CD14-positive monocyte (primary cell): ENCODE measurements at places on chromosomes 5 and 9.

DNA sequence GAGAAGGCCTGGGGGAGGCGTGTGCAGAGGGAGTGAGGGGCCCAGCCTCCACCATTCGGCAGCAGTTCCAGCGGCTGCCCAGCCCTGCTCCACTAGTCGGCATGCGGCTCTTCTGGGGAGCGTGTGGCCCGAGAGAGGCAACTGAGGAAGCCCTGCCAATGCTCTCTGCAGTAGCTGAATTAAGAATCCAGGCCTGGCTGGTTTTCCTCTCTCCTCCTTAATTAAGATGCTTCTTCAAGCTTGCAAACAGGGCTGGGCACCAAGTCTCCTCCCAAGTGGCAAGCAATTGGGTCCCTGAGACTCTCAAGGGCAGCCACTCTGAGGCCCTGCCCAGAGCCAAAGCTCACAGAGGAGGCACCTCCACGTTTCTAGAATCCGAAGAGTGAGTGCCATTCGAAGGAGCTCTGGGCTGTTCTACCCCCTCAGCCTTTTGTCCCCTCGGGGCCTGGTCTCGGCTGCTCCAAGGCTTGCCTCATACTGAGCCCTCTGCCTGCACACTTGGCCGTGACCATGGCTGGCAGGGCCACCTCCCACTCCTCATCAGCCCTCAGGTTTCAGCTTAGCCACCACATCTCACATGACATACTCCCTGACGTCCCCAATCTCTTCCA is 75.4 kb upstream of the LRRTM2 start:
- DNase-seq = no peak

- no peak for DNase-seq
These were observed 50.7 kb upstream of the CAMK4 start for GRCh38 chr5:111173476-111173875.

DNA sequence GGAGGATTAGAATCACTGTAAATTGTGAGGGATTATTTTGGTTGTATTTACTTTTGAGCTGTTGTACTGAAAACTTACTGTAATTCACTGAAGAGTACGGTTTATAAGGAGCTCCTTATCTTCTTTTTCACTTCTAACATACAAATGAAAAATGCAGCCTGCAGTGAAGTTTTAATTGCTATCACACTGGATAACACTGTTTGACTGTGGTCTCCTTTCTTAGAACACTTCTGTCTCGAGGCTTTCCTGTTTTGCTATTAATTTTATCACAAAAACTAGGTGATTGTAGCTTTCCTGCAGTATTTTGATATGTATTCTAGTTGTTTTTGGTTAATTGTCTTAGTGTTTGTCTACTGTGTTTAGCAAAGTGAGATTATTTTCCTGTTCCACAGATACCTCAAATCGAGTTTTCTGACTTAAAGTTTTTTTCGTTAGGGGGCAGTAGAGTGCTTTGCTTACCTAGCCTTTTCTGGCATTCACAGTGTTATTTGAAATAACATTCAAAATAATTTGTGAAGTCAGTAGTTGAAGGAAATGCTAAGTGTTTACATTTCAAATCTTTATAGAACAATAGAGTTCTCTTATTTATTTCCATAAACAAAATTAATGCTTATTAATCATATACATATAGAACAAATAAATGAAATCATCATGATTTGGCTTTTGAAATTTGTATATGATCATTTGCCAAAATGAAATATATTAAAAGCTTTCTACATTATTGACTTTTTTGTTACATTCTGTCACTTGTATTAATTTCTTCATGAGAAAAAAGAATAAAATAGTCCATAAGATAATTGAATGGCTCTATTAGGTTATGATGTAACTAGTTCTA is 52.9 kb downstream of the COMMD10 start:
- DNase-seq = peak; percentile 14

DNA sequence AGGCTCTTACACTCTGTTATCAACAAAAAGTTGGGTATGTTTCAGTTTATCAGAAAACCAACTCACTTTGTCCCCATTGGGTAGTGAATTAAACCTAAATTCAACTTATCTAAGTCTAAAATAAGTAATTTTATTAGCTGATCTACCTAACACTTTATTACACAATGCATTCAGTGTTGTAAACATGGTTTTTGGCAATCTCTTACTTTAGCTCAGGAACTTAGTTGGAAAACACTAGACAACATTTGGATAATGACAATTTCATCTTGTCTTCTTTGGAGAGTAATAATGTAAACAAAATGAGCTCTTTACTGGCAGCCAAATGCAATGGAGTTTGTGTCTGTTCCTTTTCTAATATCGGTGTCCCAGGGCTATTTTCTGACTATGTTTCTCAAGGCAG is 33.0 kb downstream of the FGF10 start:
- DNase-seq = no peak

DNA sequence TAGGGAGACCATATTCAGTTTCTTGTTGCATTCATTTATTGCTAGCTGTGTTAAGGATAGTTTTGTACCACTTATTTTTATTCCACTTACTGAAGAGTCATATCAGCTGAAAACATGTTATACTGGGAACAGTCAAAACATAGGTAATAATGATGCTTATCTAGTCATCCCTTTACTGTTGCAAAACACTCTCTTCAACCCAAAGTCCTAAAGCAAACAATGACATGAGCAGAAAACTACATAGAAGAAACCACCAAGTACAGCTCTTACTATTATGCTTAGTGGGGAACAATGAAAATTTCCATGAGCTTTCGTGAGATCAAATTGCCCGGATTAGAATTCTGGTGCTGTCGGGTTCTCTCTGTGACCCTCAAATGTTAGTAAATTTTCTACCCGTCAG is 681.4 kb downstream of the NR2F1-AS1 start:
- no peak for DNase-seq

DNA sequence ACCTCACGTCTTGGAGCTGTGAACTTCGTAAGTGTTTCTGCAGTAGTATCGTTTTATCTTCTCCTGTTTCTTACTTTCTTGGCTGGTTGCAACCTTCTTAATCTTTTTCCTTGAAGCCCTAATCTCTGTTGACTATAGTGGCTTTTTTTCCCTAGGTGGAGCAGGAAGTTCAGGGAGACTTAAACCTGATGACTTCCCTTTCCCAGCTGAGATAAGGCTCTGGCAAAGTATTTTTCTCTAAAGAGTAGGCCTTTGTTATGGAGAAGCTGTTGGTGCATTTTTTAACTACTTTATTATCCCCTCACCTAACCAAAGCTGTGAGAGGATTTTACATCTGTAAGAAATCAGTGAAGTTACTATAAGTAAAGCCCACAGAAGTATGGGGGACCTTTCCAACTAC is 723.1 kb upstream of the RIOK2 start:
- no peak for DNase-seq

DNA sequence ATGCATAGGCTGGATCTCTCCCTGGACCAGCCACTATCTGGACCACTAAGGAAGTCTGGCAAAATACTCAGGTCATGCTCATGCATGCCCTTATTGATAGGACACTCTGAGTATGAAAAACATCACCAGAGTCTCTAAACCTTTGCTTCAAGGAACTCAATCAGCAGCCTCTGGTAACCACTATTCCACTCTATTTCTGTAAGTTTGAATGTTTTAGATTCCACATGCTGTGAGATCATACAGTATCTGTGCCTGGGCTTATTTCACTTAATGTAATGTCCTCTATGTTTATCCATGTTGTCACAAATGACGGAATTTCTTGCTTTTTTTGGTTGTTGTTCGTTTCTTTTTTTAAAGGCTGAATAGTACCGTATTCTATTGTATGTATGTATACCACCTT is 68.3 kb downstream of the TARS1 start:
- DNase-seq = no peak

DNA sequence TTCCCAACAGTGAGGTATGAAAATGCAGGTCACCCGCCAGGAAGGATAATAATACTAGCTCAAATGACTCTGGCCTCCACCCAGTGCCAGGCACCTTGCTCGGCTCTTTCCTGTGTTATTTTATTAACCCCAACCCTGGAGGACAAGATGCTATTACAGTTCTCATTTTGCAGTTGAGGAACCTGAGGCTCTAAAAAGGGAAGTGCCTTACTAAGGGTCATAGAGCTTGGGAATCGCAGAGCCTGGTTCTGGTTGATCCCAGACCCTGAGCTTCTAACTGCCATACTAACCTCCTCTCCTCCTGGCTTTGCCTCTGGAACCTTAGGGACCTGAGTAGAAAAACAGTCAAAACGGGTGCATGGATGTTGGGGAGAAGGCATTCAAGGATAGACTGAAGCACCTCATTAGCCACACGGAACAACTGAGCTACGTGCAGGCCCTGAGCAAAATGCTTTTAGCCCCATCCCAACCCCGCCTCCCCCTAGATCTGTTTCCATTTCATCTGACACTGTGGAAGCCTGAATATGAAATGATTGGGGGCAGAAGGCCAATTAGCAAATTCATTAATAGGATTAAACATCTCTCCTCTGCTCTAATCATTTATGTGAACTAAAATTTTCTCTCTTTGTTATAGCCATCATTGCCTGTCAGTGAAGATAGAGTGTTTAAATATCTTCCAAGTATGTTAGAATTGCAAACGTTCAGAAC is 7.9 kb downstream of the KCNIP1 start:
- peak; percentile 43 for DNase-seq

GRCh38 chr5:55407059-55407684 is 99.4 kb downstream of the MTREX start:
- no peak for DNase-seq

- DNase-seq = no peak
These were observed 288.9 kb upstream of the CDH18 start for GRCh38 chr5:20276959-20277263.

- no peak for DNase-seq
These were observed 112.8 kb upstream of the BOD1 start for GRCh38 chr5:173729079-173729765.

- DNase-seq = peak; percentile 72
These were observed 5.1 kb downstream of the GLRX start for GRCh38 chr5:95817430-95817829.

DNA sequence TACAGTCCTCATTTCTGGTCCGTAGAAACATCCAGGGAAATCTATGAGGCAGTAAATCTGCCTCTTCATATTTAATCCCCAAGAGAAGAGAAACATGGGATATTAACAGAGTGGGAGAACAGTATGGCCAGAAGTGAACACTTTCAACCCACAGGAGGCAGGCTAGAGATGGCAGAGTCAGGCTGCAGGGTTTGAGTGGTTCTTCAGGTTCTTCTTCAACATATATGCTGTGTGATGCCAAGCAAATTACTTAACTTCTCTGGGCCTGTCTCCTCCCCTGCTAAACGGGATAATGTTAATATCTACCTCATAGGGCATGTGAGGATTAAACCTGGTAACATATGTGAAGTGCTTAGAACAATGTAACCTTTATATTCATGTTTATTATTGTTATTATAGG is 321.8 kb downstream of the PSAT1 start:
- DNase-seq = no peak

DNA sequence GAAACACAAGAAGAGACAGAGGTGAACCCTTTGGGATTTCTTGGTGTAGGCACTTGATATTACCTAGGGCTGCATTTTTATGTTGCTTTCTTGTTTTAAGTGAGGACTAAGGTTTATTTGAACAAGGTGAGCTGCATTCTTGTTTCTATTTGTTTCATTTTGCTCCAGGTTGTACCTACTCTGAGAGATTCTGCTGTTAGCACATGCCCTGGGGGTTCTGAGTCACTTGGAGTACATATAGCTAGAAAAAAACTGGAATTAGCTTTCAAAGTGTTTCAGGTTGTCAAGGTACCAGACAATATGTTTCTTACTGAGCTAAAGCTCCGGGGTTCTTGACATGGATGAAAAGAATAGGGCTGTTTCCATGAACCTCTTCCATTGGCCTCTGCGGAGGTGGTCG is 299.4 kb downstream of the ICE1 start:
- DNase-seq = no peak

DNA sequence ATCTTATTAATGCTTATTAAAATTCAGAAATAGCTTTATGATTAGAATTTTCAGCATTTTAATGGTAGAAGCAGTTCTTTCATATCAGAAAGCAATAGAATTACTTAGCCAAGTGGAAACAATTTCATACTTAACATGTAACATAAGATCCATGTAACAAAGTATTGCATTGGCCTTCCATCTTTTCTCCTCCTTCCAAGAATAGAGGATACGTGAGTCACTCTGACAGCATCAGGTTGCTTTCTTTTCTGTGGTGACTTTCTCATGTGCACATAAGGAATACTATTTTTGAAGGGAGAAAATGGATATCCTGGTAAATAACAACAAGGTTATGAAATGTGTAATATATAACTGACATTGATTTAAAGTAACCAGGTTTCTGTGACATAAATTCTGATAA is 272.2 kb downstream of the ANXA1 start:
- DNase-seq = no peak
